ENCODE measurements at places on chromosomes 16 and 17. TPM values are rescaled to one million over a fixed set of nuclear protein-coding genes. Genes with fewer than 3 reads are reported as not detected.

KRT27 gene
- total RNA-seq = not detected

TPSG1 gene
- total RNA-seq = not detected

GGT6 gene
- total RNA-seq = not detected

PRR15L gene
- not detected for total RNA-seq

TSC2 gene
- total RNA-seq = 56.2 TPM

SEPTIN12 gene
- total RNA-seq = not detected

HYDIN gene
- under 0.01 TPM for total RNA-seq

KRT33B gene
- total RNA-seq = not detected

CA5A gene
- total RNA-seq = not detected

PIMREG gene
- 22.0 TPM for total RNA-seq

KCNAB3 gene
- total RNA-seq = under 0.01 TPM

ATP2A3 gene
- 0.37 TPM for total RNA-seq

CSH2 gene
- total RNA-seq = not detected

PIK3R5 gene
- not detected for total RNA-seq

USP31 gene
- 12.5 TPM for total RNA-seq

MINK1 gene
- 32.0 TPM for total RNA-seq

CENPV gene
- total RNA-seq = 28.9 TPM

TRPV2 gene
- total RNA-seq = 76.2 TPM

APOH gene
- total RNA-seq = not detected

C1QL1 gene
- under 0.01 TPM for total RNA-seq

ANKRD40CL gene
- not detected for total RNA-seq

GNGT2 gene
- not detected for total RNA-seq

C17orf100 gene
- total RNA-seq = 0.39 TPM

TBX2 gene
- 22.0 TPM for total RNA-seq

DLX4 gene
- not detected for total RNA-seq

CEP112 gene
- 7.3 TPM for total RNA-seq

HP gene
- total RNA-seq = not detected

GLIS2 gene
- total RNA-seq = 1.8 TPM

CDK12 gene
- 46.3 TPM for total RNA-seq

NOD2 gene
- total RNA-seq = under 0.01 TPM

ADAM11 gene
- total RNA-seq = 0.59 TPM

G6PC1 gene
- not detected for total RNA-seq
